ENCODE measurements at places on chromosomes 12 and 14. TPM values are rescaled to one million over a fixed set of nuclear protein-coding genes. Genes with fewer than 3 reads are reported as not detected.

Gene KERA
- total RNA-seq, result not detected

GRCh38 chr12:53980802-53981496 is 4.0 kb upstream of the HOXC10 start:
- DNase-seq, result no peak

DNA sequence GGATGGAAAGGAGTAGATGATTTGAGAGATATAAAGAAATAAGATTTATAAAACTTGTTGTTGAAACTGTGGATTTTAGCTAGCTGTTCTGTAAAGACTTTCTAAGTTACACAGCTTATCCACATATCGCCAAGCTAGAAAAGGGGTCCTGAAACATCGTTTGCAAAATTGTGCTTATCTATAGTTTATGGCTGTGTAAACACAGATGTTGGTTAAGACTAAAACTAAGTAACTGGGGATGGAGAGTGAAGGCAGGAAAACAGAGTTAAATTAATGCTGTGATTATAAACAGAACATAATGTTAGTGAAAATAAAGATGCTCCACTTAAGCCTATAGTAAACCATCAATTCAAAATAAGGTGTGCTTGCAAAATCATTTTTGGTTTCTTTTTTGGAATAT is 311.3 kb upstream of the DDHD1 start:
- DNase-seq, result no peak

DNA sequence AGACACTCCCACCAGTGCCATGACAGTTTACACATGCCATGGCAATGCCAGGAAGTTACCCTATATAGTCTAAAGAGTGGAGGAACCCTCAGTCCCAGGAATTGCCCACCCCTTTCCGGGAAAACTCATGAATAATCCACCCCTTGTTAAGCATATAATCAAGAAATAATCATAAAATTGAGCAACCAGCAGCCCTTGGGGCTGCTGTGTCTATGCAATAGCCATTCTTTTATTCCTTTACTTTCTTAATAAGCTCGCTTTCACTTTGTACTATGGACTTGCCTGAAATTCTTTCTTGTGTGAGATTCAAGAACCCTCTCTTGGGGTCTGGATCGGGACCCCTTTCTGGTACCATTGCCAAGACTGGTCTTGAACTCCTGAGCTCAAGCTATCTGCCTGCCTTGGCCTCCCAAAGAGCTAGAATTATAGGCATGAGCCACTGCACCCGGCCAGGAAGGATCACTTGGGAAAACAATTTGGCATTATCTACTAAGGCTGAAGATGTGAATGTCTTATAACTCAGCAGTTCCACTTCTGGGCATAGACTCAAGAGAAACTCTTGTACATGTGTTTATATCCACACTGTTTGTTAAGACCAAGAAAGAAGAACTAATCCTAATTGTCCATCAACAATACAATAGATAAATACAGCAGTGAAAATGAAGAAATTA is 35.9 kb upstream of the CEP83 start:
- no peak for DNase-seq

Gene OTOGL
- total RNA-seq, result 0.56 TPM

- no peak for DNase-seq
Measured at GRCh38 chr12:92132288-92132687, 13.4 kb downstream of the BTG1 start.

DNA sequence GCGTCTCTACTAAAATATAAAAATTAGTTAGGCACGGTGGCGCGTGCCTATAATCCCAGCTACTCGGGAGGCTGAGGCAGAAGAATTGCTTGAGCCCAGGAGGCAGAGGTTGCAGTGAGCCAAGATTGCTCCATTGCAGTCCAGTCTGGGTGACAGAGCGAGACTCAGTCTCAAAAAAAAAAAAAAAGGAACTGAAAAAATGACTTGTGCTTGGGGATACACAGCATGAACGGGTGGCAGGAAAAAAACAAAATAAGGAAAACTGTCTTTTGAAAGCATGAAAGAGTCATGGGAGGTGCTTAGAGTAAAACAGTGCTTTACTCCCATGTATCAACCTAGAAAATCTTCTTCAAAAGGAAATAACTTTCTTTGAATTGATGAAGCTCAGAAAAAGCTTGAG is 80.8 kb downstream of the TMTC1 start:
- no peak for DNase-seq

DNA sequence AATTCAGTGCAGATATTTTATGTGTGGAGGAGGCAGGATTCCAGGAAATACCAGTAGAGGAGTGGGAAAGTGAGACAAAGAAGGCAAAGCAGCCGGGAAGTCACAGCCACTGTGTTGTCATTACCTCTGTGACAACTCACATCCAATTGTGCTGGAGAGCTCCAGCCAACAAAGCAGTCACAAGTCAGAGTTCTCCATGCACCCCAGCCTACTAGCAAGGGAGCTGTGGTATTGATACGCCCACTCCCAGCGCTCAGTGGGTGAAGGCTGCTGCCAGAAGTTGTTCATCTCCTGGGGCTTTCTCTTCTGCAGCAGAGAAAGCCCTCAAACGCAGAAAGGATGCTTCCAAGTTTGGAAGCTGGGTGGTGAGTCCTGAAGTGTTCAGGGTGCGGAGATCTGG is 93.9 kb downstream of the DICER1 start:
- no peak for DNase-seq

Gene PRORP
- 37.5 TPM for total RNA-seq

Gene STXBP6
- total RNA-seq, result 1.7 TPM

DNA sequence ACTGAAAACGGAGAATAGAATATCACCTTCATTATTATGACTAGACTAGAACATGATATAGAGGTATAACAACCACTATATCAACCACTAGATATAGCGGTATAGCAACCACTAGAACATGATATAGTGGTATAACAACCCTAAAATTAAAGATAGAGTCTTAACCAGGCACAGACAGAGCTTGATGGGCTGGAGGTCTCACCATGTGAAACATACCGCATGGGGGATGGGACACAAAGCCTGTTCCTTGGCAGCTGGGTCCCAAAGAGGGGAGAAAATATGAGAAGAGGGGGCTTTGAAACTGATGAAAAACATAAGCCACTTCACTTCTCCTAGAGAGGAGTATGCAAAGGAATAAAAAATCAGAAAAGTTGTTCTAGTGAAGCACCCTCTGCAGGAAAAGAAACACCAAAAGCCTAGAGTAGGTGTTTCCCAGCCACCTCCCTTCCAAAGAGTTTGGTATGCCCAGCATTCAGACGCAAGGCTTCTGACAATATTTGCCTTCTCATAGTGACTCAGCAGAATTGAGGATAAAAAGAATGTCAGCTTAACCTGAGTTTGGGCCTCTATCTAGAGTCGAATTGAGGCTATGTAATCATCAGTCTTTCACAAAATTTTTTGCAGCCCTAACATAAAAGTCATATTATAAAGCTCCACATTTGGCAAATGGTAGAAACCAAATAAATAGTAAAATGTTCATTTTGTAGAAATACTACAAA is 316.4 kb downstream of the NOVA1 start:
- DNase-seq, result no peak
